ENCODE measurements at places on chromosomes 13 and 19. TPM values are rescaled to one million over a fixed set of nuclear protein-coding genes. Genes with fewer than 3 reads are reported as not detected.

DNA sequence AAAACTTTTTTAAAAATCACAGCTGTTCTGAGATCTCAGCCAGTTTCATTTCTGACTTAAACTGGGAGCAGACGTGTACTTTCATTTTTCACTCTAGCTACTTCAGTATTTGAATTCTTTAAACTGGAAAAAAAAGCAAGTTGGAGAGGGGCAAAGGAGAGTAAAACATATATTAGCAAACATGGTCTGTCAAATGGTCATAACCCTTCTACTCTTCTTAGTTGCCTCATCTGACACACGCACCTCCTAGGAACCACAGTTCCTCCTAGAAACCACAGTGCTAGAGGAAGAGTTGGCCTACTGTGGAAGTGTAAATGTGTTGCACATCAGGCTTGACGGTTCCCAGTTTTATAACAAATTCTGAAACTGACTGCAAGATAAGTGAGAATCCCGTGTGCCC is 47.2 kb downstream of the TM9SF2 start:
- peaks cover 6% of the 10 kb centered on the region for H3K4me1 ChIP-seq
- peaks cover 5% of the 10 kb centered on the region for H3K36me3 ChIP-seq
- H3K4me3 ChIP-seq: no peak overlapping the region
- no peaks in the 10 kb centered on the region for H3K27me3 ChIP-seq

GRCh38 chr19:43446746-43447489 is 18.5 kb downstream of the LYPD3 start:
- H3K27me3 ChIP-seq: no peaks in the 10 kb centered on the region
- H3K36me3 ChIP-seq: no peaks in the 10 kb centered on the region
- peak overlapping the region; percentile 13 for H3K27ac ChIP-seq
- peaks cover 26% of the 10 kb centered on the region for H3K4me1 ChIP-seq
- no peak overlapping the region for H3K4me3 ChIP-seq

- DNase-seq: no peak
- H3K4me1 ChIP-seq: no peaks in the 10 kb centered on the region
- H3K36me3 ChIP-seq: no peaks in the 10 kb centered on the region
- H3K27me3 ChIP-seq: no peaks in the 10 kb centered on the region
Observed at GRCh38 chr13:89307278-89307677, 1636.1 kb downstream of the SLITRK5 start.

DNA sequence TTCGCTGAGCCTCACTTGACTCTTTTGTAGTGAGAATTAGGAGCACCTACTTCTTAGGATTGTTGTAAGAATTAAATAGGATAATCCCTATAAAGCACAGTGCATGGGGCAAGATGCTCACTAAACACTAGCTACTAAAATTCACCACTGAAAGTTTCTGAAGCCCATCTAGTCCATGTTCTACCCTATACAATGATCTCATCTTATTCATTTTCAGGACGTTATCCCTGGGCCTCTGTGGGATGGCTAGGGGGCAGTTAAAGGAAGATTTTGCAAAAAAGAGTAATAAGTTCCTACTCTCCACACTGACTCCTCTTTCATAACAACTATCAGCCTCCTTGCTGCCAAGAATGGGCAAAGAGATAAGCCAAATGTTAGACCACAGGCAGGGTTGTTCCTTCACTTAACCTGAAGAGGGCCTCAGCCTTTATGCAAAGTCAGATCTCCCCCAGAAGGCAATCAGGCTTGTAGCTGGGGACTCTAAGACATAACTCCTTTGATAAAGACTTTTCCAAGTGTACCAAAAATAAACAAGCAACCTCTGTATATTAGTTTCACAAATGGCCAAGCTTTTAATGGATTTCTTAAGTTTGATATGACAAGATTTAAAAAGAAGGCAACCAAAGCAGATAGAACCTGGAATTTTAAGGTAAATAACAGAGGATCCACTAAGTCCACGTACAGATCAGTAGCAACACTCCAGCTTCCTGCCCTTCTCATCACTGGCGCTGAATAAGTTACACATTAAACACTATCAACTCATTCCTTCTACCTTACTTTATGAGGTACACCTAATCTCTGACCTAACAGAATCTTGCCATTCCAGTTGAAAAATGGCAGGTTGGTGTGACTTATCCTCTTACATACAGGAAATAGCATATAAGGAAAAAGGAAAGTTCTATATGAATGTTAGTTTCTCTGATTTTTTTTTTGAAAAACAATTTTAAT is 44.4 kb downstream of the ELF1 start:
- peaks cover 33% of the 10 kb centered on the region for H3K4me1 ChIP-seq
- peak overlapping the region; percentile 82 for H3K27ac ChIP-seq
- peak overlapping the region; percentile 78 for H3K4me3 ChIP-seq
- peak; percentile 41 for DNase-seq
- H3K27me3 ChIP-seq: no peaks in the 10 kb centered on the region

GRCh38 chr13:27428160-27428559 is 3.7 kb downstream of the GTF3A start:
- peaks cover 19% of the 10 kb centered on the region for H3K36me3 ChIP-seq
- H3K4me3 ChIP-seq: peak overlapping the region; percentile 89
- H3K27me3 ChIP-seq: no peaks in the 10 kb centered on the region
- peaks cover 65% of the 10 kb centered on the region for H3K4me1 ChIP-seq

- H3K27ac ChIP-seq: no peak overlapping the region
- H3K4me3 ChIP-seq: no peak overlapping the region
Observed at GRCh38 chr19:861141-861755, 1.8 kb downstream of the CFD start.

DNA sequence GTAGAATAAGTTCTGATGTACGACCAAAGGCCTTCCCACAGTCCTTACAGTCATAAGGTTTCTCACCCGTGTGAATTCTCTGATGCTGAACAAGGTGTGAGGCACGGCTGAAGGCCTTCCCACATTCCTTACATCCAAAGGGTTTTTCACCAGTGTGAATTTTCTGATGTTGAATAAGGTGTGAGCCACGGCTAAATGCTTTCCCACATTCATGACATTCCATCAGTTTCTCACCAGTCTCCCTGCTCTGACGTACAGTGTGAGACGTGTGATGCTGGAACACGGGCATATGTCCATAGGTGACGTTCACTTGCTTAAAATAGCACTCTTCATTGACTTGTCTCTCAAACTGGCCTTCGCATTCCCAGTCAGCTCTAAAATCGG is 31.0 kb upstream of the COX7A1 start:
- DNase-seq: no peak
- no peaks in the 10 kb centered on the region for H3K4me1 ChIP-seq
- H3K27ac ChIP-seq: no peak overlapping the region
- H3K27me3 ChIP-seq: no peaks in the 10 kb centered on the region
- H3K36me3 ChIP-seq: peaks cover 4% of the 10 kb centered on the region

GRCh38 chr13:104967836-104968630 is 1567.4 kb downstream of the EFNB2 start:
- no peaks in the 10 kb centered on the region for H3K36me3 ChIP-seq
- H3K27ac ChIP-seq: no peak overlapping the region
- no peak overlapping the region for H3K4me3 ChIP-seq
- no peaks in the 10 kb centered on the region for H3K4me1 ChIP-seq

- DNase-seq: no peak
- H3K27ac ChIP-seq: no peak overlapping the region
- H3K4me1 ChIP-seq: peaks cover 22% of the 10 kb centered on the region
- H3K27me3 ChIP-seq: no peaks in the 10 kb centered on the region
- no peak overlapping the region for H3K4me3 ChIP-seq
Observed at GRCh38 chr13:100128838-100129237, 39.9 kb downstream of the PCCA start.

The C1QTNF9 gene
- 0.33 TPM for total RNA-seq

The SLC8A2 gene
- 0.42 TPM for total RNA-seq

The CYP2F1 gene
- total RNA-seq: not detected

The GRIN2D gene
- total RNA-seq: 0.11 TPM

The AP1M2 gene
- not detected for total RNA-seq

The ZNF799 gene
- 8.9 TPM for total RNA-seq

Measured in naive thymus-derived CD8-positive, alpha-beta T cell (primary cell).